Fibroblast of skin of right quadriceps (primary cell): ENCODE measurements at places on chromosomes 2 and 18.

- peak; percentile 6 for DNase-seq
Measured at GRCh38 chr2:108182489-108182888, 57.3 kb upstream of the SULT1C3 start.

GRCh38 chr18:48058486-48058885, 128.0 kb upstream of the SMAD2 start:
- DNase-seq: no peak

DNA sequence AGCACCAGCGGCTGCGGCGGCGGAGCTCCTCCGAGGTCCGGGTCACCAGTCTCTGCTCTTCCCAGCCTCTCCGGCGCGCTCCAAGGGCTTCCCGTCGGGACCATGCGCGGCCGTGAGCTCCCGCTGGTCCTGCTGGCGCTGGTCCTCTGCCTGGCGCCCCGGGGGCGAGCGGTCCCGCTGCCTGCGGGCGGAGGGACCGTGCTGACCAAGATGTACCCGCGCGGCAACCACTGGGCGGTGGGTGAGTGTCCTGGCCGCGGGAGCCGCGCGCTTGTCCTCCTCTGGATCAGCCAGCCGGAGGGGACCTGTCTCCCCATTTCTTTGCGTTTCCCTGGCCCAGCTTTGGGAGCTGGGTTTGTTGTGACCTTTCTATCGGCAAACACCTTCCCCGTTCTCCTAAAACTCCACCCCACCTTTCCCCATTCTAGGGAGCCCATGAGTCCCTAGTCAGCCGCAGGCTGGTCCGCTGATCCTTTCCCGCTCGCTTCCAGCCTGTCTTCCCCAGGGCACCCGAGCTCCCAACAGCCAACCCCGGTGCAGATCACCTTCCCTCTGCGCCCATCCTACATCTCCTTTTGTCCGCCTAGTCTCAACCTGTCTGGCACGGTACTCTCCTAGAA, 316 bp downstream of the GRP start:
- no peak for DNase-seq

- peak; percentile 61 for DNase-seq
Measured at GRCh38 chr18:39960550-39960949, 1994.5 kb upstream of the PIK3C3 start.

GRCh38 chr2:173077506-173078177, 2.0 kb downstream of the MAP3K20 start:
- DNase-seq: peak; percentile 55

DNA sequence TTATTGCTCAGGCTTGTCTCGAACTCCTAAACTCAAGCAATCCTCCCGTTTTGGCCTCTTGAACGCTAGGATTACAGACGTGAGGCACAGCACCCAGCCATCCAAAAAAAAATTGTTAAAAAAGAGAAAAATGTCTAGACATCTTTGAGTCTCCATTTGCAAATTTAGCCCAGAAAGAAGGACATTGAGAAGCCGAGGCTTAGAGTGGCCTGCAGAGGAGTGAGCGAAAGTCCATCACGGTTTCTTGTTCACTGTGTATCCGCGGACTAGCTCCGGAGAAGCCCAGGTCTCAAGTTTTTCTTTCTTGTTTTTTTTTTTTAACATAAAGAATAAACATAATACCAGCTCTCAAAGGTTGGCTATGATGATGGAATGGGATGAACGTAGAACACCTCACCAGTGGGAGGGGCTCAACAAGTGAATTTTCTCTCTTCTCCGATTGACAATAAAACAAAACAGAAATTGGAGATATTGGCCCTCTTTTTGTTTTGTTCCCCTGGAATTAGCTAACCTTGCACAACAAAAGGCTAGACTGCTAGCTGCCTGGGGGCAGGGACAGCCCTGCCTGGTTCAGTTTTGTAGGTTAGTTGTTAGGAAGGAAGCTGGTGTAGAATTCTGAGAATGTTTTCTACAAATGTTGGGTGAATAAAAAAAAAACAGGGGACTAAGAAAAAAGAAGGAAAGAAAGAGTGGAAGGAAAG, 163.4 kb downstream of the MYCN start:
- DNase-seq: no peak

DNA sequence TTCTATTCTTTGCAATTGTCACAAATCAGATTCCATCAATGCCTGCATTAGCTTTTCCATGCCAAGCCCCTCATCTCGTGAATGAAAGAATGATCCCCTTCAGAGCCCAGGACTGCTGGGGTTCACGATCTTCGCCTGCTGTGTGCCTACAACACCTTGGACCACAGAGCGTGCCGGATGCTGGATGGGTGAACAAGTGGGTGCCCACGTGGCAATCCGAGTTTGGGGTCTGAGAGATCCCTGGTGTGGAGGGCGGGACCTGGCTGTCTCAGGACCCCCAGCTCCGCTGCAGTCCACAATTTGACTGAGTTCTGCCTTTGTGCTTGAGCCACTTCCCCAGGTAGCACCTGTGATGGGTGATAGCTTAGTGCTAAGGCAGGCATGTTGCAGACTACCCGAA, 317.0 kb downstream of the GALR1 start:
- DNase-seq: no peak

- DNase-seq: no peak
Measured at GRCh38 chr2:233473878-233474277, 92.7 kb downstream of the USP40 start.
